ENCODE measurements at places on chromosomes 6 and 20.

- no peak for DNase-seq
Measured at GRCh38 chr20:48689874-48690571, 137.8 kb downstream of the PREX1 start.

DNA sequence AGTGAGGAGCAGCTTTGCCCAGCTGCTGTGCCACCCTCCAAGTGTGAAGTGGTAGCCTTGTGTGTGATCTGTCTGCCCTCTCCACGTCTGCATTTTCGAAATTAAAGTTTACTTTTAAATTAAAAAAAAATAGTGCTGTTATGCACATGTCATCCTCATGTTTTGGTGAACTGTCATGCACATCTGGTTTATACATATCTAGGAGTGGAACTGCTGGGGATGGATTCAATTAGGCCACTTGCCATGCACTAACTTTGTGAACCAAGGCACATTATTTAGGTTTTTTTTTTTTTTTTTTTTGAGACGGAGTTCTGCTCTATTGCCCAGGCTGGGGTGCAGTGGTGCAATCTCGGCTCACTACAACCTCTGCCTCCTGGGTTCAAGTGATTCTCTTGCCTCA is 3.6 kb downstream of the GTSF1L start:
- no peak for DNase-seq

GRCh38 chr20:3686867-3687321 is 5.1 kb upstream of the ADAM33 start:
- peak; percentile 85 for DNase-seq

DNA sequence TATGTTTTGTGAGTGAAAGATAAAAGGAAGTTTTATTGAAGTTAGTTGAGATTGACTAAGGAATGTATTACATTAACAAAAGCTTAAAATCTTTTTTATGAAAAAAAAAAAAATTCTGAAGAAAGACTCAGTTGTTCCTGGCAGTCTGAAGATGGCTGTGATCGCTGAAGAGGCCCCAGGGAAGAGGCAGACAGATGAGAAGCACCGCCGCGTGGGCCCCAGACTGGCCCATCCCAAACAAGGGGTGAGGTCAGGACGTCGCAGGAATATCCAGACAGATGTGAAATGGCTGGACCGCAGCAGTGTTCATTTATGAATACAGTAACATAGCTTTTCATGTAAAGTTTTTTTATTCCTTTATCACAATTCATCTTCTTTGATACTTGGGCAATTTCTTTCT is 194.2 kb downstream of the TBXT start:
- no peak for DNase-seq

- no peak for DNase-seq
Measured at GRCh38 chr6:29806387-29806786, 21.2 kb upstream of the HLA-G start.

DNA sequence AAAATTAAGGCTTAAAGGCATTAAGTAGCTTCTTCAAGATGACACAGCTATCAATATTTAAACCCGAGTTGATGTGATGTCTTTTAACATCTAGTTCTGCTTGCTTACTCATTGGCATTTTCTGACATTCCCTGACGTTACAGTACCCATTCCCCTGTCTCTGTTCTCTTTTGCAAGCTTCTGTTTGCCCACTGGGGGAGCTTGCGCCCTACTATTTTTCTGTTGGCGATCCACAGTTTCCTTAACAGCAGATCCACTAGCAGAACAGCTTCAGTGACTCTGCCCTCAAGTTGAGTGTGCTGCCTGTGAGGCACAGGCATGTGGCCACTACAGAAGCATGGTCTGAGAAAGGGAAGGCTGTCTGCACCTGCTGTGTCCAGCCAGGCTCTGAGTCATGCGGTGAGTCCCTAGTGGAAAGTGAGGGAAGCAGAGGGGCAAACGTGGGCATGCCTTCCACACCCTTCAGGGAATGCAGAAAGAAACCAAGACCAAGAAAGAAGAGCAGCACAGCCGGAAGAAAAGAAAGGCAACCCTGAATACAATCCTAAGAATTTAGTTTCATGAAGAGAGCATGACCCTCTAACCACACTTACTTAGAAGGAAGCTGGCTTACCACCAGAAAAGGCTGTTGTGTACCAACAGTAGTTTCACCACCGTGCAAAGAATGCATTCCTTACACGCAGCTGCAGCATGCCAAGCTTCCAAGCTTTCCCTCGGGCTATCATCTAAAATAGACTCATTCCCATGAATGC is 97.7 kb upstream of the VGLL2 start:
- no peak for DNase-seq

DNA sequence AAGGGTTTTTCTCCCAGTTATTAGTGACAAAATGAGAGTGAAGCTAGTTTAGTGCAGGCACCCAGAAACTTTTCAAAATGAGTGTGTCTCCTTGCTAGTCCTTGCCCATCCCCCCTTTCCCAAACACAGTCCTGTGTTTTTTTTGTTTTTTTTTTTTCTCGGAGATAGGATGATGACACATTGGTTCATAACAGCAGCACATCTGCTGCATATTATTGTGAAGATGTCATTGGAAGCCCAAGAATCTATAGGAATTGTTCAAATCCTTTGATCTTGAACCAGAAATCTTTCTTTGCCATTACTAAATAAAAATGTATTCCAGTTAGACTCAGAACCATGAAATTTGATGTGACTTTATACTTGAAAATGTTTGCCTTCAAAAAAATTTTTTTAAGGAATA is 162.4 kb downstream of the FRK start:
- DNase-seq = no peak

DNA sequence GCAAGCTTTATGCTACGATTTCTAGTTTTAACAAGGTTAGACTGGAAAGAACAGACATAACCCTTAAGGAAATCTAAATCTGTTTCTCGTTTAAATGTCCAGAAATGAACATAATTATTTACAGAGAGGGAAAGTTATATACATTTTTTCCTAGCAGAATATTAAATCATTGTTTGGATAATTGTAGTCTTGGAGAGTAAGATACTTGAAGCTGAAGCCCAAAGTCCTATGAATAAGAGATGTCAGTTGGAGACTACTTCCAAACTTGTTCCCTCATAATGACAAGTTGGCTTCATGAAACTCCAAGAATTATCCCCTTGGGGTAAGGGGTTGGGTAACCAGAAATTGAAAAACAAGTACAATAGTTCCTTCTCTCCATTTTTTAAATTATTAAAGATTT is 911.1 kb upstream of the MAN1A1 start:
- no peak for DNase-seq

DNA sequence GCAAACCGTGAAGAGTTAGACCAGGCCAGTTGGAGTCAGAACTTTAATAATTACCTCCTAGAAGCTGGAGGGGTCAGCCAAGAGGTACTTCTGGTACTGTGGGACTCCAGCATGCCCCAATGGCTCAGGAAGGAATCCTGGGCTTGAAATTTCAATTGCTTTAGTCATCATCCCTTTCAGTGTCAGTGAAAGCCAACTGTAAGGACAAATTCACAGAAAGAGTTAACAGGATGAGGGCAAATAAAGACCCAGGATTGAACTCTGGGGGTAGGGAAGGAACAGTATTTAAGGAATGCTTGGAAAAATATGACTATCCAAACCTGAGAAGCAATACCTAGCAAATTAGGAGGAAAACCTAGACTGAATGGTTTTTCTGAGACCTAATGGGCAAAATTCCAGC is 735.1 kb upstream of the MARCKS start:
- DNase-seq = no peak

DNA sequence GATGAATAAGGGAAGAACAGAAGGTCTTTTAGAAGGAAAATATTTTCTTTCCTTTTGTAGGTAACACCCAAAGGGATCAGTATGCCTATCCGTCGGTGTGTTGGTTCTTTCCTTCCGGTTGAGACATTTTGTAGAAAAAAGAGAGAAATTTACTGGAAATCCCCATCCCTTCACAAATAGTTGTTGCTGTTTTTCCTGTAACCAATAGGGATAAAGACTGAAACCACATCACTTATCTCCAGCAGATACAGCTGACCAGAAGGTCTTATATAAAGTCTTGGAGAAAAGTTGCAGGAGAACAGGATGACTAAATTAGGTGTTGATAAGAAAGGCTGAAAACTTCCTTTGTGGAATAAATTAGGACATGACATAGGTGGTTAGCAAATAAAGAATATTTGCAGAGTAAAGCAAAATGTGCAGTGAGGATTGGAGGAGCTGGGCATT is 14.8 kb upstream of the HLA-DRB1 start:
- DNase-seq = no peak

DNA sequence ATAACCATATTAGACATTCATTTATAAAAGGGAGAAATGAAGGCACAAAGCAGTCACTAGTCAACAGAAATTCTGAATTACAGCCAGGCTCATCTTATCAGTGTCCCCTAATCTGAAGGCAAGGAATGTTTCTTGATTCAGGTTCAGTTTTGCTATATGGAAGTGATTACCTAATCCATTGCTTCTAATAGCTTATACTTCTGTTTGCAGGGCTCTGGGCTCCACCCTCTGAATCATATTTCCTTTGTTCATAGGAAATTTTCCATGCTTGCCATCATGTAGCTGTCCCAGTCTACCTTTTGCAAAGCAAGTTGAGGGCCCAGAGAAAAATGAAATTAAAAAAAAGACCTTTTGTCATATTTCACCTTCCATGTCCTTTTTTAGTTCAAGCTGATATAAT is 96.0 kb downstream of the LCA5 start:
- DNase-seq = no peak

DNA sequence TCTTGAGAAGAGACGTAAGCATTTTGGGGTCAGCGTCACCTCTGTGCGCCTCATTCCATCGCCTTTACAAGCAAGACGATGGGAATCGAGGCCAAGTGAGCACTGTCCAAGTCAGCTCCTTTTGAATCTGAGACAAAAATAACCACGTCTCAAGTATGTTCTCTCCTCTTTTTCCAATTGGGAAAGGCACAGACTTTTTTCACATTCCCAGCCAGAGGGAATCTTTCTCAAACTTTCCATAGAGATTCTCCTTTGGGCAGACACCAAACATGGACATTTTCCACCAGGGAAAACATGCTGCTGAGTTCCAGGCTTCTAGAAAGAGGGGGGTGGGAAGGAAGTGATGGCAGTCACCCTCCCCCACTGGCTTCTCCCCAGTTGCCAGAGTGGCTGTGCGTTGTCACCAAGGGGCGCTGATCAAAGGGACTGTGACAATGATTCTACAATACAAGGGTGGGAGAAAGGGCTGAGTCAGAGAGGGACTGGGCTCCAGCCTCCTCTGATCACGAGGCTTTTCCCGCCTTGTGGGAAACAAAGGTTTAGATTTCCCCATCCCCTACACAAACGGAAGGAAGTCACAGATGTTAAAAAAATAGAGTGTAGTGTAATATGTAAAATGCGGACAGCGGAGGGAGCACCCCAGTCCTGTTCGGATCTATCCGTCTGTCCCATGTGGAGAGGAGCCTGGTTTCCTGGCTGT is 281.9 kb upstream of the RNF24 start:
- no peak for DNase-seq

DNA sequence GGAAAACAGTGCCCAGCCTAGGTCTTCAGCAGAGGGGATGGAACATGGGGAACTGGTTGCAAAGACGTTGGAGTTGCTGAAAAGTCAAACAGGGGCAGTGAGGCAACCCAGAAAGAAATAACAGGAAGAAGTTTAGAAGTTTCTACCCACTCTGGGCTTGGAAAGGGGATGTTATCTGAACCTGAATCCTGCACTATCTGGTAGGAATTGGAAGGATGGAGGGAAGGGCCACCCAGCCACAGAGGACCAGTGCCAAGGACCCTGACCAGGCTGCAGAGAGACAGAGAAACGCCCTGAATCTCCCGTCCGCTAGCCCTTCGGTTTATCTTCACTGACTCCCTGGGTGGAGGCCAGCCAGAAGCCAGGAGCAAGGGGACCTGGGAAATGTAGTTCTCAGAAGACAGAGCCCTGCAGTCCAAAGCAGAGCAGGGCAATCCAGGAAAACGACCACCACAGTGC is 217.3 kb upstream of the RREB1 start:
- DNase-seq = peak; percentile 71

DNA sequence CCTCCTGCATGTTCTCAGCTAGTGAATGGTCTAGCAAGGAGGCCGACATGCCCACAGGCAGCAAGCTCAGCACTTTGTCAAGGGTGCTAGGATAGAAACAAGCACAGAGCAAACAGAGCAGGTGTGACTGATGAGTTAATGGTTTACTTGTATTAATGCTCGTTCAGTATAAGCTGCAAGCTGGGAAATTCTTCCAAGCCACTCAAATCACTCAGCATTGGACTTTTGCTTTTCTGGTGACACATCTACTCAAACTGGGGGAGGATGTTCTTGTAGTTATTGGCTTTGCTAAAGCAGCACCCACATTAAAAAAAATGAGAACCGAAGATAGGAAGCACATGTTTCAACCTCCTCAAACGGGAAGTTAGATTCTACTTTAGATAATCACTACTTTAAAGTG is 43.1 kb upstream of the NEDD9 start:
- no peak for DNase-seq

DNA sequence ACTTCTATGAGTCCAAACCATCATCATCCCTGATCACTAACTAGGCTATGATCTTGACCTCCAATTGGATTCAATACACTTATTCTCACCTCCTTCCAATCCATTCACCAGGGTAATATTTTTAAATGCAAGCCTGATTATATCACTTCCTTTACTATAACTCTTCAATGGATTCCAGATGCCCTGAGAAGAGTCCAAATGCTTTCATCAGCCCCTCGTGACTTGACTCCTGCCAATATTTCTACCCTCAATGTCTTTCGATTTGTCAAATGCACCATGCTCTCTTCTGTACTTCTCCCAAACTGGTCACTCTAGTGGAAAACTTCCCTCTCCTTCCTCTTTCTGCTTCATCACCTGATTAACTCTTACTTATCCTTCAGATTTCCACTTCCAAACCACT is 70.8 kb downstream of the CD164 start:
- DNase-seq = no peak

- DNase-seq = no peak
Measured at GRCh38 chr20:22802296-22802695, 217.9 kb upstream of the FOXA2 start.

GRCh38 chr20:51419231-51419630 is 123.3 kb downstream of the NFATC2 start:
- no peak for DNase-seq

DNA sequence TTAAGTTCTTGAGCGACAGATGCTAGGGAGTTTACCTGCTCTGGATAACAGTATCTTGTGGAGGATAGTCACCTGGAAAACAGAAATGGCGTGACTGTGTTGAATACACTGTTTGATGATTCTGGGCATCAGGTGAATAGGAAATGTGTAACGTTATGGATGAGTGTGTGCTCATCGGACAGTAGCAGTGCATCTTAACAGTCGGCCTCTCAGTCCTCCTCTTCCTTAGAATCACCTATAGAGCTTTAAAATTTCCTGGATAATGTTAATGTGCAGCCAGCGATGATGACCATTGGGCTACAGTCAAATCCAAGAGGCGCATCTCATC is 217.7 kb downstream of the OR2B2 start:
- DNase-seq = no peak

DNA sequence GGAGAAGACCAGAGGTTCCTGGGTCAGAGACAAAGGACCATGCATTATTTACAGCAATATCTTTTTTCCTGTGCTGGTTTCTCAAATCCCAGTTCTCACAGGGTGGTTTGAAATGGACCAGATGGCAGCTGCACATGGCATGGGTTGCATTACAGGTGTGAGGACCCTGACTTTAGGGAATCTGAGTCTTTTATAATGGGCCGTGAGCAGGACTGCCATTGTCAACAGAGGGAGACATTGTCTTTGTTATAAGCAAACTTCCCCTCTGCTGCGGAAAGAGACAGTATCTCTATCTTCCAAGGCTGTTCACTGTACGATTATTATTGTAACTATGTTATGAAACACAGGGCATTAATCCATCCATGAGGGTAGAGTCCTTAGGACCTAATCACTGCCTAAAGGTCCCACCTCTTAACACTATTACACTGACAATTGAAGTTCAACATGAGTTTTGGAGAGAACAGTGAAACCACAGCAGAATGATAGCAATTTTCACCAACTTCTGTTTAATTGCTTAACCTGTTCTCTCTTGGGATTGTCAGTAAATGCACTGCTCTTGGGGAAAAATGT is 156.1 kb upstream of the AGPAT4 start:
- DNase-seq = no peak
